ENCODE measurements at places on chromosomes 7 and 10. TPM values are rescaled to one million over a fixed set of nuclear protein-coding genes. Genes with fewer than 3 reads are reported as not detected.

CUTC gene
- total RNA-seq = 36.9 TPM

CDH23 gene
- 5.4 TPM for total RNA-seq

CHAT gene
- not detected for total RNA-seq

UCN3 gene
- total RNA-seq = not detected

HERC4 gene
- total RNA-seq = 28.3 TPM

MCM10 gene
- total RNA-seq = 0.30 TPM

GIMAP1 gene
- 6.7 TPM for total RNA-seq

SLC13A1 gene
- not detected for total RNA-seq

DENND11 gene
- total RNA-seq = 10.8 TPM

ZCCHC24 gene
- total RNA-seq = 49.0 TPM

MRLN gene
- not detected for total RNA-seq

ETV1 gene
- total RNA-seq = 29.8 TPM

ZNF107 gene
- total RNA-seq = 1.1 TPM

C10orf105 gene
- total RNA-seq = 0.07 TPM

HTR7 gene
- not detected for total RNA-seq

LRRD1 gene
- not detected for total RNA-seq

C7orf33 gene
- total RNA-seq = not detected

CCDC3 gene
- 2.4 TPM for total RNA-seq

UBN2 gene
- 14.1 TPM for total RNA-seq

CTAGE8 gene
- not detected for total RNA-seq

LIPK gene
- total RNA-seq = not detected

ADAP1 gene
- total RNA-seq = 10.2 TPM

RTKN2 gene
- not detected for total RNA-seq

HABP2 gene
- not detected for total RNA-seq

ANKRD61 gene
- total RNA-seq = 0.20 TPM

MRPL32 gene
- total RNA-seq = 68.7 TPM

CYP2C19 gene
- total RNA-seq = not detected

PARD3 gene
- total RNA-seq = 25.3 TPM
